ENCODE measurements at places on chromosomes 4 and X.

- no peak for DNase-seq
Measured at GRCh38 chr4:99349338-99349737, 3.2 kb downstream of the ADH1C start.

GRCh38 chrX:112577146-112577545 is 102.6 kb downstream of the LHFPL1 start:
- no peak for DNase-seq

GRCh38 chr4:76993787-76994641 is 44.5 kb downstream of the SEPTIN11 start:
- peak; percentile 84 for DNase-seq

DNA sequence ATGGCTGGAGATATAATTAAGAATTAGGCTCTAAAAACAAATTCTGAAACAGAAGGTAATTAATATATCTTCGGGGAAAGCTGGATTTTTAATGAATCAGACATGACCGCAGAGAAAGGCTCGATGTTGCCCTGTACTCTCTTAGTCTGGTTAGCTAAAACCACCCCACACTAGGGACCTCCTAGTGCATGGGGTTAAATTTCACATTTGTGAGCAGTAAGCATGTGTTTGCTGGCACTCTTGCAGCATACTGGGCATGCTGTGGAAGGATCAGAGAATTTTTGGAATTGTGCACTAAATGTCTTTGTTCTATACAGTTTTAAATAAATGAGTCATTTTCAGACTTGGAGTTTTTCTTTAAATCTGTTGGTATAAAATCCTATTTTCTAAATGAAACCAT is 475.6 kb upstream of the FTHL17 start:
- no peak for DNase-seq

DNA sequence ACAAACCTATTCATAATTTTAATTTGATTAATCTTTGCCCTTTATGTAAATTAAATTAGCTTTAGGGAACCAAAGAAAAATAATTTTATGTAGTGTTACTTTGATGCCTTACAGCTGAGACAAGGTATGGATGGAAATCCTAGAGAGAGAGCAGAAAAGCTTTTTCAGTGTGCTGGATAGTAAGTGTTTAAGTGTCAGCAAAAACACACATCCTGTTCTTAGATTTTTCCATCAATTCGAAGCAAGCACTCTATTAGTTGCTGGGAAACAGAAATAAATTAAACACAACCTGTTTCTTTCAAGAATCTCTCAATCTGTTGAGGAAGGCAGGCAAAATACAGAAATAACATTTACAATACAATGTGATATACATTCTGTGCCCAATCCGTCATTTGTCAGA is 327.8 kb downstream of the GALNTL6 start:
- DNase-seq = no peak

- no peak for DNase-seq
Measured at GRCh38 chr4:1113311-1114009, at the start of gene RNF212. Gene RNF212 (minus strand): TSS chr4:1113564. CDS start chr4:1113464, 100 bp downstream.

- no peak for DNase-seq
Measured at GRCh38 chr4:101141855-101142254, 205.5 kb downstream of the PPP3CA start.

DNA sequence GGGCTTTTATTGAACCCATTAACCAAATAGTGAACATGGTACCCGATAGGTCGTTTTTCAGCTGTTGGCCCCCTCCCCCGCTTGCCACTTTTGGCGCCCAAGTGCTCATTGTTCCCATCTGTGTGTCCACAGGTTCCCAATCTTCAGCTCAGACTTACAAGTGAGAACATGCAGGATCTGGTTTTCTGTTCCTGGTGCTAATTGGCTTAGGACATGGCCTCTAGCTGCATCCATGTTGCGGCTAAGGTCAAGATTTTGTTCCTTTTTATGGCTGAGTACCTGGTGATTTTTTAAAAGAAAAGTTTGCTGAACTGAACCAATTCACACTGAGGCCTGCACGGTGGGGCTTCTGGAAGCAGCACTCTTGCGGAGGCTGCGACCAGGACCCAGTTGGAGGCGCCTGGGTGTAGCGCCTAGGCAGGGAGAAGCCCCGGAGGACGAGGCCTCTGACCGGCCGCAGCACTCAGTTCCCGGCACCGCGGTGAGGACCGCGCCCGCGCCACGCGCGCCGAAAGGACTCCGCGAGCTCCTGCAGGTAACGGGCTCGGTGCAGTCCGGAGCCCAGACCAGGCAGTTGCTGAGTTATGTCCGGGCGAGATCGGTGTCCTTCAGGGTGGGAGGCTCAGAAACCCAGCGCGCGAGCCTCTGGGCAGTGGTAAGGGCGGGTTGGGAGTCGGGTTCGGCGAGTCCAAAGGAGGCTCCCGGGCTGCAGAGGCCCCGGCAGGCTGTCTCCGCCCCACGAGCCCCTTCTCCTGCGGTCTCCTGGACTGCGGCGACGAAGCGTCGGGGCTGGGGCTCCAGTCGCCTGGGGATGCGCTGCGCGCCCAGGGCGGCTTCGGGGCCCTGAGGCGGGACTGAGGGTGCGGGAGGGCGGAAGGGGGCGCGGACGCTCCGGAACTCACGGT is 15.8 kb upstream of the SLC25A4 start:
- no peak for DNase-seq

GRCh38 chr4:6122496-6122895 is 77.9 kb downstream of the JAKMIP1 start:
- no peak for DNase-seq

DNA sequence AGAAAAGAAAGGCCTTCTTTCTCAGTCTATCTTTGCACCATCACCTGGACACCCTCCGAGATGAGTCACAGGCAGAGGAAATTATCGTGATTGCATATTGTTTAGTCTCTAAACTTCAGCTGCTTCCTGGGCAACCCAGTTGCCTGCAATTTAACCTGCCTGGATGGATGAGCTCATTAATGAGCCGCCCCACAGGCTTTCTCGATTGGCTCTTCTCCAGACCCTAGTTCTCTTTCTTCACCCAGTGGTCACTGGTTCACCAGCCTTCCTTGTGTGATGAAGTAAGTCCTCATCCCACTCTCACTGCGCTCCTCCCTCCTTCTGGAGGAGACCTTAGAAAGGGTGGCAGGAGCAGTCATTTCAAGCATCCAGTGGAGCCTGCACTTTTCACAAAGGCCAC is 94.4 kb downstream of the SOWAHB start:
- DNase-seq = no peak

DNA sequence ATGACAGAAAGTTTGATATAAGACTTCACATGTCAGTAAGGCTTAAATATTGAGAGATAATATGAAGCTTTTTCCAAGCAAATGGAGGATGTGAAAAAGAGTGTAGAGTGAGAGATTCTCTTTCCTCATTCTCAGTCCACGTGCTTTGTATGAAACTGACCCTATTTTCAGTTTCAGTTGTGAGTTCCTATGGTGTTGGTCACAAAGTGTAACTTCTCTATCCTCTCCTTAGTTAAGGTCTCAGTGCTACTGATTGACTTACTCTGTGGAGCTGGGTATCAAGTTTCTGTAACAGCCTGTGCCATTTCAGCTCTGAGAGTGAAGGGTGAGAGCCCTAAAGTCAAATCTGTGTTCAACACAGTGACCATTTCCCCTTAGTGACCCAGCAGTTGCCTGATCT is 277.2 kb downstream of the EPHA5 start:
- DNase-seq = no peak

- DNase-seq = no peak
Measured at GRCh38 chr4:141046255-141046654, 87.0 kb downstream of the RNF150 start.

- no peak for DNase-seq
Measured at GRCh38 chrX:71056867-71057266, 11.3 kb downstream of the SNX12 start.

DNA sequence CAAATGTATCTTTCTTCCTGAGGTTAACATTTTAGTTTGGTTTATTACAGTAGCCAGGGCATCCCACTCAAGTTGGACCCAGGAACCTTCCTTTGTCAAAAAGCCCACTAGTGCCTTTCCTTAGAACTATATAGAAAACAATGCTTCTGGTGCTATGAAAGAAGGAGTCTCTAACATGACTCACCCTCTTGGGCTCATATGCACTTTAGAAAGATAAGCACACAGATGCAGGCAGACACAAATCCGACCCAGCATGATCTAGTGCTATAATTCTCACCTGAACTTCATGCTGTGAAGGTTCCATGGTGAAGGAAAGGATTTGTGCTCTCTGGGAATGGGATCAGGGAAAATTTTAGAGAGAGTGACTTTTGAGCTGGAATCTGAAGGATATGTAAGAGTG is 289.4 kb downstream of the ANKRD50 start:
- no peak for DNase-seq

DNA sequence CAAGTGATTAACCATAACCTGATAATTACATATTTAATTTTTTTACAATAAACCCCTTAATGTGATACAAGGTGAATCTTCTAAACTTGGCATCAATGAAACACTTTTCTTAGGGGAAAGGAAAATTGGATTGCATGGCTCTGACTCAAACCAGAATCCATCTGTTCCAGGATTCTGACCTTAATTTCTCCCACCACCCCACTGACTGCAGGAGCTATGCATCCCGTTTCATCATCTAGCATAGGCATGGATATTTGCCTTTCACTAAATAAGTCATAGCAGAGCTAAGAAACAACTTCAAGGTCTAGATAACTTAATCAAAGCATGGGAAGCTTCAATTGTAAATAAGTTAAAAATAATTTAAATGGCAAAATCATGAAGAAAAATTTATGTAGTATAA is 156.3 kb downstream of the BTC start:
- no peak for DNase-seq

DNA sequence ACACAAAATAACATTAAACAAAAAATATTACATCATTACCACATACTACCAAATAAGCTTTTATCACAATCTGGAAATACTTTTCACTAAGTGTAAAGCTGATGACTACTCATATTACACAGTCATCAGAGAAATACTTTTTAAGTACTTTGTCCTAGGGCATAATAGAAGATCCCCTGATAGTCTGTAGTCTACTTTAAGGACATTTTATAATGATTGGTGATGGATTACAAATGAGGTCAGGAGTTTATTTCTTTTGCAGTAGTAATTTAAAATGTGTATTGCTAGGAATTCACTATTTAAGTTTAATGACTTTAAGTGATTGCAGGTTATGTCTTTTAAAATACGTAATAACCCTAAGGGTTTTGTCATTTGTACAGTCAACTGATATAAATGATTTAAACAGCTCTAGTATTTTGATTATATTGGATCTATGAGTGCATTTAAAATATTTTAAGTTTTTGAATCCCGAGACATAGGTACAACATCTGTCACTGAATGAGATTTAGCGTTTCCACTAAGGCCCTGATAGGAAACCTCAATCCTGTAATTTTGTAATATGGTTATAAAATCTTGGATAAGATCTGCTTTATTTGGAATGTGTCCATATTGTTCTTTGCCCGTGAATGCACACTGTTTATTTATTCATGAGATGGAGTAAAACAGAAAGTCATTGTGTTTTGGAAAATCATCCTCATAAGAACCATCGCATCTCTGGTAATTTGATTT is 189.5 kb downstream of the ARAP2 start:
- no peak for DNase-seq

GRCh38 chrX:149286940-149287349 is 218.2 kb downstream of the IDS start:
- DNase-seq = peak; percentile 7

DNA sequence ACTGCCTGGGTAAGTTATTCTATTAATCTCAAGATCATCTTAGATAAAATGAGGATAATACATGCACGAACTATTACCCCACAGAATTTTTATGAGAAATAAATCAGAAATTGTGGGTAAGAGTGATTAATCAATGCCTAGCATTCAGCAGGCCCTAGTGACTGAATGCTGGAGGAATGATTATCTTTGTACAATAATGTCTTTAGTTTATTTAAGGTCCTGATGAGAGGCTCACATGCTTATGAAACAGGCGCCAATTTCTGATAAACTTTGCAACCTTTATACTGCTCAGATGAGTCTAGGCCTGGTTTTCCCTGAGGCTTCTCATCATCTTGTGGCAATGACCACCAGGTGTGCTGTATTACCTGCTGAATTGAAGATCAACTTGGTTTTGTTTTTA is 27.8 kb upstream of the BMP2K start:
- no peak for DNase-seq

GRCh38 chr4:59994118-59994517 is 1206.0 kb upstream of the ADGRL3 start:
- no peak for DNase-seq

GRCh38 chr4:144699565-144699964 is 53.6 kb downstream of the HHIP start:
- no peak for DNase-seq

GRCh38 chrX:101257448-101258258 is 33.5 kb downstream of the TAF7L start:
- DNase-seq = no peak

GRCh38 chr4:153611679-153612078 is 72.4 kb upstream of the TLR2 start:
- no peak for DNase-seq

GRCh38 chrX:73940893-73941470 is 363.0 kb upstream of the ZCCHC13 start:
- no peak for DNase-seq

- DNase-seq = no peak
Measured at GRCh38 chrX:70479922-70480659, 35.5 kb downstream of the DLG3 start.

DNA sequence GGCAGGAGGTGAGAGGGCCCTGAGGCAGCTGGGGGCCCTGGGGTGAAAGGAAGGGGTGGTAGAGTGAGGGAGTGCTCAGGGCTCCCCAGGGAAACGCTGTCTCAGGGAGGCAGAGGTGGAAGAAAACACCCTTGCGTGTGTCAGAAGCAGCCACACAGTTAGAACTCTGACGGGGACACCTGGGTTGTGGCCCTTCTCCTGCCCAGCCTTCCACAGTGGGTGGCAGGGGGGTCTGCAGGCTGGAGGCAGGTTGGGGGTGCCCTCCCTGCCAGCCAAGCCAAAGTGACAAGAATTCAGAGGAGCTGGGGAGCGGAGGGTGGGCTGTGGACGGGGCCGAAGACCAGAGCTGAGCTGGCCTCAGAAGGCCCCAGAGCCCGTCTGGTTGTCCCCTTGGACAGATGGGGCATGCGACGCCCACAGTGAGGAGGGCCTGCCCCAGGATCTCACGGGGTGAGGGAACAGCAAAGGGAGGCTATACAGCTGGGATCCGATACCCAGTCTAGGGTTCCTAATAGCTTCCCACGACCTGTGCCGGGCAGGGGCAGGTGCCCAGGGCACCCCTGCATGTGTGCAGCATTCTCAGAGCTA is 105.2 kb upstream of the ADRA2C start:
- no peak for DNase-seq

GRCh38 chr4:93469560-93469959 is 359.0 kb upstream of the ATOH1 start:
- no peak for DNase-seq

- DNase-seq = peak; percentile 26
Measured at GRCh38 chr4:174365018-174365587, 81.4 kb downstream of the CEP44 start.

DNA sequence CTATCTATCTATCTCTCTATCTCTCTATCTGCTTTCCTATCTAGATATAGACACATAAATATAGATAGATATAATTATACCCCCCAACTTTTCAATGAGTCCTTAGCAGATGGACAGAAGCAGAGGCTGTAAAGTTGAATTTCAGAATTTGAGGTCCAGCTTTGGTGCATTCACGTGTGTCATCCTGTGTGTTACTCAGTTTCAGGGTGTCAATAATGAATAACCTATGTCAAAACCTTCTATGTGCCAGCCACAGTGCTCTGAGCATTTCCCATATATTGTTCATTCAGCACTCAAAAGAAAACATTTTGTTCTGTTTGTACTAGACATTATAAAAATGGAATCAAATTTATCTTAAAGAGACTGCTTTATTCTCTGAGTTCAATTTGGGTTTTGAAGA is 310.0 kb downstream of the ARHGAP24 start:
- DNase-seq = no peak
